H54 (cell line): ENCODE measurements at places on chromosomes 4 and X.

DNA sequence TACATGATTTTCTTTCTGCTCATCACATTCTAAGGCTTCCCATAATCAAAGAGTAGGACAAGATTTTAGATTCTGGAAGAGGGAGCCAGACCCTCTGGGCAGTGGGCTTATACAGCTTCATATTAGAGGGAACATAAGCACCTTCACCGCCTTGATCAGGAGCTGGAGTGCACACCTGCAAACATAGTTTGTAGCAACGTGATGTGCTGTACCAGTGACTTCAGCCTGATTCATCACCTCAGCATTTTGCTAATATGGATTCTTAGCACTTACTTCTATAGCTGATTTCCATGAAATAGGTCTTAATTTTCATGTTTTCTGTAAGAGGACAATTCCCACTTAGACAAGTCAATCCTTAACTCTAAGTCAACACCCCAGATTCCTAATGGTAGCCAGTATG, 36.7 kb downstream of the PCDH18 start:
- DNase-seq, result no peak

DNA sequence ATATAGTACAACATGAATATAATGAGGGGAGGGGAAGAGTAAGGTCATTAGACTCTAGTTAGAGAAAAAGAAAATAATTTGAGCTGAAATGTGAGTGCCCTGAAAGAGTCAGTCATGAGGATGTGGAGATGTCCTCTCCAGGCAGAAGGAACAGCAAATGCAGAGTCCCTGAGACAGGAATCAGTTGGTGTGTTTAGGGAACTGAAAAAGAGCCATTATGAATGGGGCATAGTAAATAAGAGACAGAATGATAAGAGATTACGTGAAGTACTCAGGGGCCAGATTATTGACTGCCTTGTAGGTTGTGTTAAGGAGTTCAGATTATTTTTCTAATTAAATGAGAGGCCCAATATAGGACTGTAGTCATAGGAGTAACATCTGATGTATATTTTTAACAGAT, 147.0 kb downstream of the PDLIM5 start:
- no peak for DNase-seq

- no peak for DNase-seq
Observed at GRCh38 chrX:114985967-114986592, 31.3 kb downstream of the IL13RA2 start.

- no peak for DNase-seq
Observed at GRCh38 chr4:107757283-107757682, 37.2 kb upstream of the PAPSS1 start.

- DNase-seq, result no peak
Observed at GRCh38 chr4:40916880-40917279, 167.1 kb downstream of the NSUN7 start.

GRCh38 chrX:17414027-17414658, 39.1 kb downstream of the NHS start:
- no peak for DNase-seq

DNA sequence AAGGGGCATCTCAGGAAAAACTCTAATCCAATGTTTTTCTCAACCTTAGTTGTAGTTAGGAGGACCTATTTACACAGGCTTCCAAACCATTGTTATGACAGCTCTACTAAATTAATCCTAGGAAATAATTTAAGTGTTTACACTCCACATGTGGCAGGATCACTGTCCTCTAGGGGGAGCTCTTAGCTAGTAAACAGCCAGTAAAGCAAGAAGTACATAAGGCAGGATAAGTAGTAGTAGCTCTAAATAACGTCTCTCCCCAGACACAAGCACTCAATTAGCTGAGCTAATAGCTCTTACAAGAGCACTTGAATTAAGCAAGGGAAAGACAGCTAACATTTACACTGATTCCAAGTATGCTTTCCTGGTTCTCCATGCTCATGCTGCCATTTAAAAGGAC, 37.3 kb downstream of the NUDT11 start:
- no peak for DNase-seq

DNA sequence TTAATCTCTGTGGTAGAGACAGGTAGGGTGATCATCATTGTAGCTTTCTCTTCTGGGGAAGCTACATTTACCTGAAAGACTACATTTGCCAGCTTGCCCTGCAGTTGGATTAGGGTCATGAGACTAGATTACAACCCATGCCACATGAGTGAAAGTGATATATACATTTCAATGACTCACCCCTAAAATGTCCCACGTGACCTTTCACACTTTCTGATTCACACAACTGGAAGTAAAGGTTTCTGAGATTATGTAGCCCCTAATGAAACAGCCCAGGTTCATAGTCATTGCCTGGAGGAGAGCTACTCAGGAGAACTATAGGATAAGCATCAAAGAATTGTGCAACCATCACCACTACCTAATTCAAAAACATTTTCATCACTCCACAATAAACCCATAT, 17.8 kb downstream of the PDCL2 start:
- DNase-seq, result no peak

DNA sequence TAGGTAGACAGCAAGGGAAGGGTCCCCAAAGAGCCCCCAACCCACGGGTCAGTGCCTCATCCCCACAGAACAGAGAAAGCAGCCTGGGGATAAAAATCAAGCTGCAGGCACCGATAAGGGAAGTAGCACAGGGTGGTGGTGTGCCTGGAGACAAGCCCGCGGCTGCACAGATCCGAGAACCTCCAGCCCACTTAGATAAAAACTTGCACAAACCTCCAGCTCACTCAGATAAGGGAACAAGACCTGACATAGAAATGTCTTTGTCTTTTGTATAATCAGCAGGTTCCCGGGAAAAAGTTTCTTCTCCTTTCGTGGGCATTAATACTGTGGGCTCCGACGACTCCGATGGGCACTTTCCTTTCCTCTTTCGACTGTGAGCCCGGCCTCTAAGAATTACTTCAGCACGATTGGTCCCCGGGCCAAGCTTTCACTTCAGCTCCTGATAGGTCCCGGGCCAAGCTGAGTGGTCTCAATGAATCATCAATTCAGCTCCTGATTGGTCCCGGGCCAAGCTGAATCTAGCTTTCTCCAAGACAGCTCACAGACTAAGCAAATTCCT, 32.4 kb downstream of the PRDX4 start:
- DNase-seq, result no peak

DNA sequence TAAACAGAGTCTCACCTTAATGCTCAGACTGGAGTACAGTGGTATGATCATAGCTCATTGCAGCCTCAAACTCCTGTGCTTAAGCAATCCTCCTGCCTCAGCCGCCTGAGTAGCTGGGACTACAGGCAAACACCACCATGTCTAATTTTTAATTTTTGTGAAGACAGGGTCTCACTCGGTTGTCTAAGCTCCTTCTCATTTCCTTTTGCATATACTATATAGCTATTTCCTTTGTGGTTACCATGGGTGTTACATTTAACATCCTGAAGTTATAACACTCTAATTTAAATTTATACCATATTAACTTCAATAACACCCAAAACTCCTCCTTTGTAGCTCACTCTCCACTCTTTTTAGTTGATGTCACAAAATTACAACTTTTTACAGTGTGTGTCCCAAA, 114.3 kb downstream of the DCK start:
- no peak for DNase-seq

- DNase-seq, result peak; percentile 60
Observed at GRCh38 chr4:87038837-87039615, 104.2 kb downstream of the AFF1 start.

GRCh38 chr4:29560452-29560851, 1159.7 kb upstream of the PCDH7 start:
- DNase-seq, result no peak

DNA sequence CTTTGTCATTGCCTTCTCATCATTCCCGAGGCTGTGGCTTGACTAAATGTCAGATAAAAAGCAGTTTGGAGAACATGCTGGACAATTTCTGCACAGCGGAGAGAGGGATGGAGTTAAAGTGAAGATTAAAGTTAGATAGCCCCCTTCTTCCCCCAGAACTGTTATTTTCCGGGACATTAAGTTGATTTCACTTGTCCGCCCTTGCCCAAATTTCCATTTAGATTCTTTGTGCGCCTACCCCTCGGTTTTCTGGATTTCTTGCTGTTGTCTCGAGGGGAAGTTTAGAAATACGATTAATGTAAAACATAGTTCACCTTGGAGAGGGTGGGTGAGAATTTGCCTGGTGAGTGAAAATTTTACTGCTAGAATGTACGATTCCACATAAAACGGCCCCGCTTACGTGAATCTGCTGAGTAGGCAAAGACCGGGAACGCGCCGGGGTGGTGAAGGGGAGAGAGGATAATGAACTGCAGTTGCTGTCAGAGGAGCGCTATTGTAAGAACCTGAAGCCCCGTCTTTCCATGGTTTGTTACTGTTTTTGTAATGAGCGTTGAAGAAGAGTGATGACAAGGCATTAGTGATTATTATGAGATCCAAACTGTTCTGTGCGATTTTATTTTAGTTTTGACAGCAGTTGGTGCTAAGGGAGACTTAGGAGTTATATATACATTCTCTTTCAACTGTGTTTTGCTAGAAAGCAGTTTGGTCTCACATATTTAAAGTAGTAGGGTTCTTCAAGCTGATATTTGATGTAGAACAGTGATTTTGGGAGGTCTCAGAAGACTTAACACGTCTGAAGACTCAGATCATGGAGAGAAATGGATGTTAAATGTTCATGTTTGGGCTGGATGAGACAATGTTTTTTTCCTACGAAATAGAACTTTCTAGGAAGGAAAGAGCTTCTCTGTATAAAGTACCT, 73.0 kb downstream of the AFF1 start:
- DNase-seq, result no peak

DNA sequence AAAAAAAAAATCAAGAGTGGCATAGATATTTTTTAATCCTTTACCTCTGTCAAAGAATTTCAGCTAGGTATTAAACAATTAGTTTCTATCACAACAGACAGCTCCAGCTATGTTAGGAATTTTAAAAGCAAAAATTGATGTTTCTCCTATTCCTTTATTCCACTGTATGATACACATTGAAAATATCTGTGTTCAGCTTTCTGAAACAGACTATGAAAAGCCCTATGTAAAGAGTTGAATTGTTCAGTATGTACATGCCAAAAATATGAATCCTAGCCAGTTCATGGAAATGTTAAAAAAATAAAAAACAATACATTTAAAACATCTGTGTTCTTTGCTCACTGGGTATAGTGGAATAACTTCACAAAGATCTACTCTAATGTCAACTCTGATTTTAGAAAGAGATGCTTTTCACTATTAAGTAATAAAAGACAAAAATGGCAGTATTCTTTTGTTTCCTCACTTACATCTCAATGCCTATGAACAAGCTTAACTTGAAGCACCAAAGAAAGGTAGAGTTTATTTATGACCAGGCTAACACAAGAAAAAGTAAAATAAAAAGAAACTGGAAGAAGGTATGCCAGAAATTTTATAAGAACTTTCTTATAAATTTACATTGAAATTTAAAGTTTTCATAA, 32.1 kb downstream of the FBXW7 start:
- no peak for DNase-seq

DNA sequence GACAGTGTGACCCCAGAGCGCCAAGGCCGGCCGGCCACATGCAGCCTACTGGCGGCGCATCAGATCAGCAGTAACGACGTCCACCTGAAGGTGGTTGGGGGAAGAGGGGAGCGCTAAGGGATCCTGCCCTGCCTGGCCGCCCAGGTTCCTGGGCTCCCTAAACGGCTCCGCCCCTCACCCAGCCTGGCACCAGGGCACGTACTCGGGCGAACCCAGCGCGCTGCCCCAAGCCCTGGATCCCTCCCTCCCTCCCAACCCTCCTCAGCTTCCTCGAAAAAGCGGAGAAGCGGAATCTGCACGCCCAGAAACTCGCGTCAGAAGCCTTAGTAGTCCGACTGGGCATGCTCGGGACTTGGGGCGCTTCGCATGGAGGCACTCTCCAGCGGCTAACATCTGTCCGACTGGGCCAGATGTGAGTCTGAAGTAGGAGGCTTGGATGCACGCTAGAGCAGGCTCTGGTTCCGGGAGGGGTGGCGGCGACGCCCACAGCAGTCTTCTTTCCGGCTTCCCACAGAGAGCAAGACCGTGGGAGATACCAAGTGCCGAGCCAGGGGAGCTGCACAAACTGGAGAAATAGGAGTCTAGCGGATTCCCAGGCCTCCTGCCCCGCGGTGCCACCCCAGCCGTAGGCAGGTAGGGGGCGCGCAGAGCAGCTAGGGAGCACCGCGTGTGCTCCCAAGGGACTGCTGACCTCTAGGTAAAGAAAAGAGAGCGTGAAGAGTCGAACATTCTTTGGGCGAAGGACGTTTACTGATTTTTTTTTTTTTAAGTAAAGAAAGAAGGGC, 114.3 kb upstream of the TEX13C start:
- DNase-seq, result no peak

DNA sequence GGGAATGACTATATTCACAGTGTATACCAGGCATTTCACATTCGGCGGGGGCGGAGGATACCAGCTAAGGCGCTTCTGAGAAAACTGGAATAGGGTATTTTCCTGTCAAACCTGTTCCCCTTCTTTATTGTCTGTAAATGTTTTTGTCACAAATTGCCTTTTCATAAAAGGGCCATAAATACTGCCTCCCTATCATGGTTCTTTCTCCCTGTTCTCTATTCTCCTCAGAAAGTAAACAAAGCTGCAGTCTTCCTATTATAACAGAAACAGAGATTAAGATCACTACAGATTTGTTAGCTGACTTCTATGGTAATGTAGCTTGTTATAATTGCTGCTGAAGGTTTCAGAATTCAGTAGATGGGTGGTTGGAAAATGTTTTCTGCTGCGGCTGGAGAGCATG, 32.2 kb downstream of the MID2 start:
- no peak for DNase-seq

- no peak for DNase-seq
Observed at GRCh38 chr4:90215286-90215685, 88.1 kb downstream of the CCSER1 start.

DNA sequence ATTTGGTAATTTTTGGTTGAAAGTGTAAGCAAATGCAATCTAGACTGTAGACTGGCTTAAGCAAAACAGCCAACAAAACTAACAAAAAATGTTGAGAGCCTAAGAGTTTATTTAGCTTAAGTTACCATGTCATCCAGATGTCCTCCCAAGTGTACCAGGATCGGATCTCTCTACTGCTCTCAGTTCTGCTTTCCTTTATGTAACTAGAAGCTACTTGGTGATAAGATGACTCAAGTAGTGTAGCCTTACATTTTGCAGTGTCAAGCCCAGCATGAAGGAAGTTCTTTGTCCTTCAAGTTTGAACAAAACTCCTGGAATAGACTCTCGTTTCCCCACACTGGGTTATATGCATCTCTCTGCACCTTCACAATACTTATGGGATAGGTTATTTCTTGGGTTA, 1500.0 kb downstream of the STIM2 start:
- no peak for DNase-seq
